ENCODE measurements at places on chromosomes 1 and 21. TPM values are rescaled to one million over a fixed set of nuclear protein-coding genes. Genes with fewer than 3 reads are reported as not detected.

DNA sequence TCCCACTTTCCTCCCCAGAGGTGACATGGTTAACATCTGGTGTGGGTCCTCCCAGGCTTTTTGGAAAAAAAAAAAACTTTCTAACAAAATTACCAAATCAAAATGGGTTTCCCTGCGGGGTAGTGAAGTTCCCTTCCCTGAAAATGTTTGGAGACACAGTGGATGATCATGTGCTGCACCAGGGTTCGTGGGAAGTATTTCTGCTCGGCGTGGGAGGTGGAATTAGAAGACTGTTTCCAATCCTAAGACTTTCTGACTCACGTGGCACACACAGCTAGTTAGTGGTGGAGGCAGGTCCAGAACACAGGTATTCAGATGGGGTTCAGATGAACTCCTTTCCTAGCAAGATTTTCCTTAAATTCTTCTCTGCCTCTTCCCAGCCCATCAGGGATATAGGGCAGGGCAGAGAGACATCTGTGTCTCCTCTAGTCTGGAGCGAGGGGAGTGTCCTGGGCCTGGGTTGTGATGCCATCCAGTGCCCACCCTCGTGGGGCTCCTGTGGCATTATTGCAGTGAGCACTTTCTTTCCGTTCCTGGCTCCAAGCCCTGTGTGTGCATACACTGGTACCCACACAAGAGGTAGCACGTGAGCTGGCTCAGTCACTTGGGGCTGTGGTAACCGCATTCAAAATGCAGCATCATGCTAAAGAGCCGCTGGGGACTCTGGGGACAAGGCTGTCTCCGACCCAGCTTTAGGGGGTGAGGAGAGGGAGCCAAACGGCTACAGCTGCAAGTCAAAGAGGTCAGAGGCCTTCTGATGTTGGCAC is 27.5 kb downstream of the KCNC4 start:
- no peak for DNase-seq

- no peak for DNase-seq
These were observed 4.5 kb upstream of the FOXO6 start for GRCh38 chr1:41356752-41357151.

- DNase-seq, result no peak
These were observed 24.2 kb downstream of the SPAG17 start for GRCh38 chr1:118160806-118161205.

Gene C1orf94
- not detected for total RNA-seq

Gene SFN
- 89.0 TPM for total RNA-seq

Gene NKAIN1
- total RNA-seq, result 2.7 TPM

Gene RXFP4
- not detected for total RNA-seq

- no peak for DNase-seq
These were observed 6.4 kb upstream of the GBP5 start for GRCh38 chr1:89279011-89279466.

DNA sequence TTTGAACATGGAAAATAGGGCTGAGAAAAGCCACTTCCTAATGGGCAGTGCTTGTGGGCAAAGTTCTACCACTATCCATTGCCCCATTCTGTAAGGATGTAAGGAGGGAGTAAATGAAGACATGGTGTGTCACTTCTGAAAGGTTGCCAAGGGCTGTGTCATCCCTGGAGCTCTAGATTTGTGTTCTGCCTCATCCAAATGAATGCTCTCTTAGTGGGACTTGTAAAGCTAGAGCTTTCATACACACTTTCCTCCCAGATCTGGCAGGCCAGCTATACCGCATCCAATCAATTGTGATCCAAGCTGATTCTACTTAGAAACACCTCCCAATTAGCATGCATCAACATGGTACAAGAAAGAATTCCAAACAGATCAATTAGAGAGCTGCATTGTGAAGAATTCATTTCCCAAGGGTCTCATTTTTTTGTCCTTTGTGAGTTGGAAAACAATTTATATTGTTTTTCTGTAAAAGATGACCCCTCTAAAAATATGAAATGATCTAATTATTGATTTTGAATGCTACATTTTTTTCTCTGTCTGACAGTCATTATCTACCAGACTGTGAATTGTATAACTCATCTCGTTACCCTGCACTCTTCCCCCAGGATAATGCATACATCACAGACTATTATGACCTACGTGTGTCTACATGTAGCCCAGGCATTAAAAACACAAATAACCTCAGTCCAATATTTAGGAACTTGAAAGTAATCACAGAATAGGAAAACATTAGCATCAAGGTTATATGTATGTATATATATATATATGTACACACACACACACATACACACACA is 117.1 kb upstream of the DUSP10 start:
- no peak for DNase-seq

Gene OPRD1
- total RNA-seq, result 0.21 TPM

Gene SELL
- not detected for total RNA-seq

GRCh38 chr1:44723064-44723463 is 7.9 kb downstream of the RNU5D-1 start:
- no peak for DNase-seq

GRCh38 chr1:84246213-84246612 is 55.3 kb upstream of the SAMD13 start:
- no peak for DNase-seq

- no peak for DNase-seq
These were observed 25.7 kb upstream of the ABCG1 start for GRCh38 chr21:42193131-42193671.

Gene MT1HL1
- total RNA-seq, result not detected

DNA sequence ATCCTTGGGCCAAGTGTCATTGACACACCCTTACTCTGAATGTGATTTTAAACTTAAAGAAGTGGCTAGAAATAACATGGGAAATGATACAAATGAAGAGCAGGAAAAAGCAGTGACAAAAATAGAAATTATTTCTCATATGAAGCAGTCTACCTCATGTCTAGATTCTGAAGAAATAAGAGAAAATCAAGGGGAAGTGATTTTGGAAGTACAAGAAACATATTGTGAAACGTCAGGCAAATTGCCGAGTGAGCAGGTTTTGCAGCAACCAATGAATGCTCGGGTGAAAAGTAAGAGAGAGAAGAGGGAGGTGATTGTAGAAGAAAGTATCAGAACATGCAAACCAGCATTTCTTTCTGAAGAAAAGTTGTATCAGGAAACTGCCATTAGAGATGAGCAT is 130.7 kb downstream of the MACF1 start:
- no peak for DNase-seq

Gene SYPL2
- 1.2 TPM for total RNA-seq

Gene ALX3
- not detected for total RNA-seq

GRCh38 chr1:96240438-96240837 is 481.1 kb upstream of the PTBP2 start:
- no peak for DNase-seq

All from kidney epithelial cell (primary cell).